H9 (cell line): ENCODE measurements at places on chromosomes 1 and 21.

DNA sequence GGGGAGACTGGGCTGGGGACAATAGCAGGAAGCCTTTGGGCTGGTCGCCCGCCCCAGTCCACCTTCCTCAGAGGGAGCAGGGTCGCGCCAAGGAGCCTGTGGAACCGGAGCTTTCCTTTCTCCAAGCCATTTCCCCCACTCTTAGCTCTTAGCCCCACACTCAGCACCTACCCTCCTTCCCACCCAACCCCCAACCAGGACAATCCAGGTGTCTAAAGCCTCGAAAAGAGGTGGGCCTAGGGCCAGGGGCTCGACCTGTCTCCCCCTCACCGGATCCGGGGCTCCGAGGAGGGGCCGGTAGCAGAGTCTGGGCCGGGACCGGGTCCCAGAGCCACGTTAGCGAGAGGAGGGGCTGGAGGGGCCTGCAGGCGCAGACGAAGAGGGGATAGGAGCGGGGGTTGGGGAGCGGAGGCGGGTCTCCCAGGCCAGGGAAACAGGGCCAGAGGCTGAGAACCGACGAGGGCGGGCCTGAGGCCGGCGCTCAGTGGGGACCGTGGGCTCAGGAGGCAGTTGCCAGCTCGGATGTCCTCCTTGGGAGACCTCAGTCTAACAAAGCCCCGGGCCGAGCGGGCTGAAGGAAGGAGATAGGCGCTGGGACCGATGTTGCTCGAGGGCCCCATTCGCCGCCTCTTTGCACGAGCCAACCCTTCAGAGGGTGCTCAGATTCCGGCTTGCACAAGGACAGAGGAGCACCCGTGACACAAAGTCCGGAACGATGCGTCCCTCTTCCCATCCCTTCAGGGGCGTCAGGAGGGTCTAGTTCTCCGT is 943 bp downstream of the SEMA6C start:
- no peak overlapping the region for H3K27ac ChIP-seq
- H3K27me3 ChIP-seq, result no peaks in the 10 kb centered on the region; the same call in 1 of the 2 replicates
- DNase-seq, result no peak
- peak overlapping the region; percentile 86 for H3K4me3 ChIP-seq

DNA sequence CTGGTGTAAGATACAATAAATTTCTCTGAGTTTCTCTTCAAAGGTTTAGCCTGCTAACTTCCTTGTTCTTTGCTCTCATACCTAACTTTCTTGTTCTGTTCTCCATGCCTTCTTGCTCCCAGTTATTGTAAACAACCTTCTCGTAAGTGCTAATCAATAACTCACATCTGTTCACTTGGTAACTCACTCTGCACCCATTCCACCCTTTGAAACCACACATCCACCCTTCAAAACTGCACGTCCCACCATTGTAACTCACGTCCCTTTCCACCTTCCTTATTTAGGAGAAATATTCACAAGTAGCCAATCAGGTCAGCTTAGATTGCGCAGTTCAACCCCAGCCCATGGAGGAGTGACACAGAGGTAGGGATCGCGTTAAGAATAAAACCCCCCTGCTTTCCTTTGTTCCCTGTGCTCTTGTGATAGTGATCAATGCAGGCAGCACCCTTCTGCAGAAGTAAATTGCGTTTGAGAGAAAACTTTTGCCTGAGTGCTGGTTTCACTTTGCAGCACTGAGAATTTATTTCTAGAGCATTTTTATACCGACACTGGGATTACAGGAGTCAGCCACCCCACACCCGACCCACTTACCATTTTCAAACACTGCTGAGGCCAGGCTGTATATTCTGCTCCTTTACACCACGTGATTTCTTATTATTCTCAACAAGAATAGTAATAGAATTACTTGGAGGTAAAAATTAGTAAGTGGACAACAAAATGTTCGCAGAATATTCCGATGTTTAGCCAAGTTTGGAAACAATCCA is 789.2 kb upstream of the RGS18 start:
- H3K36me3 ChIP-seq, result no peaks in the 10 kb centered on the region
- H3K4me1 ChIP-seq, result no peaks in the 10 kb centered on the region; the same call in 1 of the 2 replicates
- DNase-seq, result no peak
- no peak overlapping the region for H3K4me3 ChIP-seq

DNA sequence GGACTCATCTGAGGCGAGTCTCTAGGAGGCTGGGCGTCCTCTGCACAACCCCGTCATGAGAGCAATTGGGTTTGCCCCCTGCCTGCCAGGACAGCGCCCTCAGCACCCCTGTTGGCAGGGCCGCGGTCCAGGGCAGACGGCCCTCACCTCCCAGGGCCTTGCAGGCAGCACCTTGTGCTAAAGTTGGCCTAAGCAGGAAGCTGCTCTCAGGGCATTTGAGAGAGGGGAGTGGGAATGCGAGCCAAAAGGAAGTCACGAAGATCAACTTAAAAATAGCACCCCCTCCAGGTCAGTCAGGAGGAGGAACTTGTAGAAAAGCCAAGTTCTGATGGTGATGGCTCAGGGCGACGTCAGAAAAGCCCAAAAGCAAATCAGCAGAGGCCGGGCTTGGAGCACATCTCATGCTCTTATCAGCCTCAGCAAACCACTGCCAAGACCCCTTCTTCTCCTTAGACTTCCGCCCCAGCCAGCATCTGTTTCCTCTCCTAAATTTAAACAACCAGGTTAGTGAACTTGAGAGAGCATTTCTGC is 12.6 kb upstream of the ADORA3 start:
- no peak overlapping the region for H3K27ac ChIP-seq
- DNase-seq, result peak; percentile 75
- no peaks in the 10 kb centered on the region for H3K4me1 ChIP-seq

DNA sequence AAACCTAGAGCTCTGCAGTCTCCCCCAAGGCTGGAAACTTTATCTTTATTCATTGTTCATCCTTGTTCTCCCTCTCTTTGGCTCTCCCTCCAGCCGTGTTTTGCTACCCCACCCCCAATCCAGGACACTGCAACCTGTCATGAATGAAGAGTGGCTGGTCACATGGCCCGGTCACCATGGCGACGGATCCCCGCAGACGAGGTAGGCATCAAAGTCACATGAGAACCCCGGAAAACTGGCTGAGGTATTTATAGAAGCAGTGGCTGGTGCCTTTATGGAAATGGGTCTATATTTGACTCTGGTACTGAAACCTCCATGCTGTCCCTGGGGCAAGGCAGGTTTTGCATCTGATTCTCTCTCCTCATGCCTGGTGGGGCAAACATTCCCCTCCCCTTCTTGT is 13.4 kb upstream of the SLC6A17 start:
- H3K4me3 ChIP-seq, result peak overlapping the region; percentile 10; the same call in 2 of the 3 replicates
- no peak overlapping the region for H3K27ac ChIP-seq
- DNase-seq, result peak; percentile 75
- no peaks in the 10 kb centered on the region for H3K36me3 ChIP-seq
- H3K27me3 ChIP-seq, result no peaks in the 10 kb centered on the region

GRCh38 chr1:226643611-226644540 is 95.2 kb downstream of the ITPKB start:
- no peak for DNase-seq
- H3K4me1 ChIP-seq, result no peaks in the 10 kb centered on the region
- no peaks in the 10 kb centered on the region for H3K27me3 ChIP-seq
- no peaks in the 10 kb centered on the region for H3K36me3 ChIP-seq
- H3K27ac ChIP-seq, result no peak overlapping the region

- H3K27ac ChIP-seq, result no peak overlapping the region
- H3K4me3 ChIP-seq, result no peak overlapping the region
- H3K36me3 ChIP-seq, result no peaks in the 10 kb centered on the region; the same call in 1 of the 3 replicates
- no peak for DNase-seq
- H3K4me1 ChIP-seq, result peaks cover 5% of the 10 kb centered on the region; the same call in 1 of the 2 replicates
Observed at GRCh38 chr21:43277481-43278351, 108.9 kb downstream of the CRYAA start.
